ENCODE measurements at places on chromosomes 3 and 15.

DNA sequence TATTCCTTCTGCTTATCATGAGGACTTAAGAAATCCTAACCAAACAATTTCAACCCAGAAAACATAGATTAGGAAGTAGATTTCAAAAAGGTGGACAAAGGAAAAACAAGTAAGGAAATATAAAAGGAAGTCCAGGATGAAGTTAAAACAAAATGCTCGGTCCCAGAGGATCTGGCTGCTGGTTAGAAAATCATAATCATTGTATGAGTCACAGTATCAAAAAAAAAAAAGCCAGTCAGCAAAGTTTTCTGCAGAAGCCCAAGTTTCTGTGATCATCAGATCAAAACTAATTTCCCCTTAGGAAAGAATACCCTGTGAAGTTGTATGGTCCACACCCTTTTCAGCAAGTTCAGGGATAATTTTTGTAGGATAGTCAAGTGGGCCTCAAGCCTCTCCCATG lies 43.0 kb upstream of the LRTM1 start:
- no peak for DNase-seq

- DNase-seq: no peak
These were observed 516.1 kb downstream of the AGBL1 start for GRCh38 chr15:86595741-86596140.

- DNase-seq: no peak
These were observed 37.2 kb downstream of the ABHD5 start for GRCh38 chr3:43727930-43728329.

DNA sequence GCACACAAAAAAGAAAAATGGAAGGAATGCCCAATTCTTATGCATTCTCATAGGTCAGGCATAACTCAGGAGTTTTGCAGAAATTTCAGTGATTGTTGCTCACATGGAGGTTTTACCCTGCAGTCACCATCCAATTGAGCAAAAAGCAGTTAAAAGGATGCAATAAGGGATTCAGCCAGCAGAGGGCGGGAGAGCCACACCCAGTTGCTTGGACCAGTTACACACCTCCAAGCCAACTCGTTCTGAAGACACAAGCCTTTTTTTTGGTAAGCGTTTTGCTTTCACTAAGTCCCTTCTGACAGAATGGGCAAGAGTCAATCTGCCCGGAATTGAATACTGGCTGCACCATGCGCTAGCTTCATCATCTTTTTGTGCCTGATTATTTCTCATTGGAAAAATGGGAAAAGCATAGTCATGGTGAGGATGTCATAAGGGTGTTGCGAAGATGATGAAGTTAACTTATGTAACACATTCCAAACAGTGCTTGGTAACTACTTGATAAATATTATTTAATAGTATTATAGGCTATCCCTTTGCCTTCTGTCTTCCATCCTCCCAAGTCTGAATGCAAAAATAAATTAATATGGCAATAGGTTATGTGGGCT lies 154.4 kb upstream of the SGO1 start:
- DNase-seq: peak; percentile 61

DNA sequence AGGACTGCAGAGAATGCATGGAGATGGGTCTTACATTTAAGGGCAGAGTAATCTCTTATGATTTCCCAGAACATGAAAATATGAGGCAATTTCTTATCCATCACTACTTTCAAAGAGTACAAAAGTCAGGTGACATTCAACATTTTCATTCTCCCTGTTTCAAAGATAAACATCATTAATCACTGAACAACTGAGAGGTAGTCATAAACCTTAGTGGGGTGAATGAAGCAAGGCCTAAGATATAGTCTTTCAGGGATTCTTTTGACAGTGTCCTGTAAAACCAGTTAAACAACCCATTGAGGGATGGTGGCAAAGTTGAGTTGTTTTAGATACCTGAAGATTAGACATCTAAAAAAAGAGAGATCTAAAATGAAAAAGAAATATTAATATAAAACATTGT lies 271.6 kb upstream of the CBLB start:
- DNase-seq: no peak

GRCh38 chr15:97995881-97996603 lies 35.5 kb downstream of the ARRDC4 start:
- DNase-seq: no peak

DNA sequence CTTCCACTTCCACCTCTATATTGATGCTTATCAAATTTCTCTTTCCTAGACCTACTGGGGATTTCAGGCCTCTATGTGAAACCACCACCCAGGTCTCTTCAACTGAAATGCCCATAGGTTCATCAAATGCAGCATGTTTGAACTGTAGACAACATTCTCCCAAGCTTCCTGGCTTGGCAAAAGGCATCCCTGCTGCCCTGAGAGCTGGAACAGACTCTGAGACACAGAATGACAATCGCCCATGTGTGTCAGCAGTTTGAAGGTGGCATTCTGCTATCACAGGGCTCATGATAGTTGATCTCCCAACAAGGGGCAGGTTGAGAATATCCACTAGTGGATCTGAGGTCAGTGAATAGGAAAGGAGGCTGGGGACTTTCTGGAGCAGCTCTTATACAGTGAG lies 200.7 kb downstream of the RPLP1 start:
- no peak for DNase-seq

DNA sequence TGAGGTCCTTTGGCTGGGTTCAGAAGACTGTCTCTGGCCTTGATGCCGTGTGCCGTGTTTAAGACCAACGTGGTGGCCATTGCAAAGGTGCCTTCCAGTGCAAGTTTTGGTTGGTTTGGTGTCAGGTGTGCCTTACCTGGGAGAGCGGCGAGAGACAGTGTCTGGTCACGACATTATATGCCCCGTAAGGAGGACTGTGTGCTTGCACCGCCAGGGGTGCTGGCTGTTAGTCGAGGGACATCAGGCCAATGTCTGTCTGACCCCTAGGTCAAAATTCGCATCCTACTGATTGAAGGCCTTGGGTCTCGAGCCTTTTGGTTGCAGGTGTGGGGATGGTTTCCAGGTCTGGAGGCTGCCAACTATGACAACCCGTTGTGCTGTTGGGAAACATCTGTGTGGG lies 111.9 kb downstream of the SNRPN start:
- DNase-seq: no peak

DNA sequence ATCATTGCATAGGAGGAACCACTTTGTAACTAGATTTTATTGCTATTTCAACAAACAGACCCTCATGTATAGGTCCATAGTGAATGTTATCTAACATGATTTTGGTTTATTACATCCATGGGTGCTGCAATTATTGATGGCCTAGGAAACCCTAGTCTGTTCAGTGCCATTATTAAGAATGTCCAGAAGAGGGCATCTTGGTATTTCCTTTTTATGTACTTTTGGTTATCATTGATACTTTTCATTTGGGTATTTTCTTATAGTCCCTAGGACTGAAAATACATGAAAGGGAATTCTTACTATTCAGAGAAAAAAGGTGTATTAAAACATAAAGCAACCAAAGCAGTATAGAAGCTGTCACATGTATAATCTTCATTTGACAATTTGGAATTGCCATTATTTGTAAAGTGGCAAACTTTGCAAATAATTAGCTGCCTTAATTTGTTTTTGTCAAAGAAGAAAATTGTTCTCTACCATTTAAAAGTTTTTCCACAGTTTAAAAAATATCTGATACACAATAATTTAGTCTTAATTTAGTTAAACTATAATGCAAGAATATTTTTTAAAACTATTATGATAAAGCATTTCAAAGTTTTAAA lies 48.7 kb downstream of the CNOT10 start:
- no peak for DNase-seq

DNA sequence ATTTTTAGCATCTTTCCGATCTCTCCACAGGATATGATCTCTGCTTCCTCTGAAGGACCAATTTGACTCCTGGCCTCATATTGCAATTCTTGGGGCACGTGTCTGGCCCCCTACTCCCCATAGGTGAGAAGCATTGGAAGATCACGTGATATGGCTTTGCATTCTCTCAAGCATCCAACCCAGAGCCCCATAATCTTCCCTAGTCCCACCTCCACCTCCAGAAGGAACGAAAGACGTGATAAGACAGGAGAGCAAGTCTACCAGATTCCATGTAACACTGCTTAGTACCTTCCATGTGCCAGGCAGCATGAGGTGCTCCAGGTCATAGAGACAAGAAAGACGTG lies 176.3 kb downstream of the MEGF11 start:
- DNase-seq: no peak

DNA sequence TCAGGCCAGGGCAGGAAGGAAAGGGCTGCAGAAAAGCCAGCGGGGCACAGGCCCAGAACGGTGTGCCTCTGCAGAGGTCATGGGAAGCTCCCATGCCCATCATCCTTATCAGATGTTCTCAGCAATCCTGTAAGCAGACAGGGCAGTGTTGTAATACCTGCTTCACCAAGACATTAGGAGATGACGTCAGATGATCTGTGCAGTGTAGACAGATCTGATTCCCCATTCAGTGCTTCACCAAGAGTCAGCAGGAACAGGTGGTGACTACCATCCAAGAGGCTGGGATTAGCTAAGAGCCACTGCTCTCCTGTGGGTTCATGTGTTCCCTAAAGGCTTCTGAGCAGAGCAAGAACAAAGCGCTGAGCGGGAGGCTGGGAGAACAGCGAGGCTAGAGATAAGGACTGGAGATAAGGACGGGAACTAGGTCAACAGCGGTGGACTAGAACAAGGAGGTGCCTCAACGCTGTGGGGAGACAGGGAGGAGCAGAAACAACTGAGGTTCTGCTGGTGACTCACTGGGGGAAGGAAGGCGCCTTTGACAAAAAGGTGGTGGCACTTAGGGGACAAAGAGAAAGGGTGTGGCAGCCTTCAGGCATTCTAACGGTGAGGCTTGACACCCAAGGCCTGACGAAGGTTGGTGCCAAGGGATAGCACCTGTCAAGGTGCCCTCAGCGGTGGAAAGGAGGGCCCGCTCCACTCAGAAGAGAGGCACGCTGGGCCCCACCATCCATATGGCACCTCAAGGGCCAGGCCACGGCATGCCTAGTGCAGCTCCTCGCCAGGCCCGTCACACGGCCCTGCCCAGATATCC lies 28.4 kb downstream of the CCDC12 start:
- DNase-seq: no peak

DNA sequence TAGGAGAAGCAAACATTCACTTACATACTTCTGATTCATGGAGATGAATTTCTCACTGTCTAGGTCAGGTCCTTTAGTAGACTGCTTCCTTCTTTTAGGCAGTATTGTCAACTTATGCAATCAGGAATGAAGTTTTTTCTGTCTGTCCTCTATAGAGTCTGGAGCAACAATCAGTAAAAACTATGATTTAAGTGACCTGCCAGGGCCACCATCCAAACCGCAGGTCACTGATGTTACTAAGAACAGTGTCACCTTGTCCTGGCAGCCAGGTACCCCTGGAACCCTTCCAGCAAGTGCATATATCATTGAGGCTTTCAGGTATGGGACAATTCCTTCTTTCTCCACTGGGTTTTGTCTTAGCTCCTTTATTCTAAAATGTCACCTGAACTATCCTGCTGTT lies 523.1 kb downstream of the ROBO2 start:
- no peak for DNase-seq

DNA sequence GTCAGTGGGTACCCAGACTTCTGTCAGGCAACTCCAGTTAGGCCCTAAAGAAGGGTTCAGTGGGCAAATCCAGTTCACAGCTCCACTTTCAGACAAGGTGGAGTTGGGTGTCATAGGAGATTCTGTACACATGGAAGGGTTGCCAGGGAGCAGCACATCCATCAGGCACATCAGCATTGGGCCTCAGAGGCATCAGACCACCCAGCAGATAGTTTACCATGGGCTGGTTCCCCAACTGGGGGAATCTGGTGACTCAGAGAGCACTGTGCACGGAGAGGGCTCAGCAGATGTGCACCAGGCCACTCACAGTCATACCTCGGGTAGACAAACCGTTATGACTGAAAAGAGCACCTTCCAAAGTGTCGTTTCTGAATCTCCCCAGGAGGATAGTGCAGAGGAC lies 27.2 kb downstream of the SYNM start:
- no peak for DNase-seq

DNA sequence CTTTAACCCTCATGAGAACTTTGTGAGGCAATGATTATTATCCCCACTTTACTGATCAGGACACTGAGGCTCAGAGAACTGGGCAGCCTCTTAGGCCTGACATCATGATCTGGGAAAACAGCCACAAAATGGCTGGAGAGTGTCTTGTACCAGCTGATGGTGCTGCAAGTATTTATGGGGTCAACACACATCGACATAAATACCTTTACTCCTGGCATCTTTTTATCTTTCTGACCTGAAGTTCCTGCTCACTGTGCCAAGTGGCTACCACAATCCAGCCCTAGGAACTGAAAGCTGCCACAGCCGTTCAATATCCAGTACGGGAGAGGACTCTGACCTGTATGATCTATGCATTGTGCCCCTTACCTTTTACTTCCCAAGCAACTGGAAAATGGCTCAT lies 29.2 kb upstream of the MUC13 start:
- no peak for DNase-seq

DNA sequence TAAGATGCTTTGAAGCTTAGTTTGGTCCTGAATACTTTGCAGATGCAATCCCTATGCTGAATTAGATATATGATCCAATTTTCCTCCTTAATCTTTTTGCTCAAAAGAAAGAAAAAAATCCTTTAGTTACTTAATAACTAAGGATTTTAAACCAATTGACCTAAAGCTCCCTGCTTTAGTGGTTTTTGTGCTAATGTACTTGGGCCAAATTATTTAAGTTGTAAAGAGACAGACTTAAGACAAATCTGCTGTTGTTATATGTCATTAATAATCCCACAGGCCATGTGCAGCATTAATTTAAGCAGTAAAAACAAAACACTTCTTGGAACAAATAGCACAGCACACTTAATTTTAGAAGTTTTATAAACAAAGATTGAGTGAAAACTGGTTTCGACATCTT lies 776.1 kb upstream of the SEMA6D start:
- no peak for DNase-seq

DNA sequence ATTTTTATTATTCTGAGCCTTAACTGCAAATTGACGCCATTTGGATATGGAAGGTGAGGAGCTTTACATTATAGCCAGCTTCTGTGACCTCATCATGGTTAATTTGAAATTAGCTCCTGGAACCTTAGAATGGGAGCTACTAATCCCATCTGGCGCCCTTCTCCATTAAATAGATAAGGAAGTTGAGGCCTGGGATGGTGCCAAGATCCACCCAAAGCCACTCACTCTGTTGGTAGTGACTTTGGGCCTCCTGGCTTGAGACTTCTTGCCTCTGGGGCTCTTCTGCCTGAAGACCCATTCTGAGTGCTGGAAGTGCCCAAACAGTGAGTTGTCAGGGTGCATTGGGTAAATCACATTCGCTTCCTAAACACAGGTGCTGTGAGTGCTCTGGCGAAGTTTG lies 12.0 kb upstream of the HMCES start:
- no peak for DNase-seq
